ENCODE measurements at places on chromosomes 12 and 14. TPM values are rescaled to one million over a fixed set of nuclear protein-coding genes. Genes with fewer than 3 reads are reported as not detected.

The ASB8 gene
- total RNA-seq = 16.4 TPM

The SCNN1A gene
- not detected for total RNA-seq

The SLC24A4 gene
- total RNA-seq = 0.06 TPM

The GLIPR1L1 gene
- not detected for total RNA-seq

The IL22 gene
- total RNA-seq = not detected

Data from bladder microvascular endothelial cell (primary cell).